COR-L47 (cell line): ENCODE measurements at places on chromosomes 6 and 20.

DNA sequence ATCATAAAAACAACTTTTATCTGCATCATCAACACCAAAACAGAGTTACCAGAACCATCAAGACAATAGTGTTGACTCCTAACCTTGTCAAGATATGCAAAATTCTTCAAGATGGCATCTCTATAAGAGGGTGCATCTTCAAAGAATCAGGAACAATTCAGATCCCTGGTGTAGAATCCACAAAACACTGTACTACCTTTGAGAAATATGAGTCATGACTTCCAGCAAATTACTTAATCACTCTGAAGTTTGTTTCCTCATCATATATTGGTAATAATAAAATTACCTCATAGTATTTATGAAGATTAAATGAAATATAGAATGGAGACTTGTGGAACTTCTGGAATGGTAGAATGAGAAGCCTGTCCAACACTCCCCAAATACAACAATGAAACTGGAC is 221.3 kb upstream of the SUPT3H start:
- no peak for DNase-seq

GRCh38 chr6:157684620-157685299 is 138.3 kb upstream of the SNX9 start:
- DNase-seq, result no peak

GRCh38 chr6:109671733-109672132 is 19.3 kb downstream of the AK9 start:
- DNase-seq, result no peak

DNA sequence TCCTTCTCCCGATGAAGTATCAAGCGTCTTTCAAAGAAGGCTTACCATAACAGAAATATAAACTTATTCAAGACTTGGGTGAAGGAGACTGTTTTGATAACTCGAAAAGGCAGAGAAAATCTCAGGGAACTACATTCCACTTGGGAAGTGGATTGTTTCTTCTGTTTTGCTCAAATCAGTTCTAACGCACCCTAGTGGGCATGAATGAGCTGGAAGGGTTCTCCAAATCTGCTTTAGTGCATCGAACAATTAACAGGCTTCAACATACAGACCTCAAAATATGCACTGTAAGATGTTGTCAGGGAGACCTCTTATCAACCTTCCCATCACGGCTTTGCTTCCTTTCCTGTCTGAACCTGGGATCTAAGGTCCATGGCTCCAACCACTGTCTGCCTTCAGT is 392.5 kb downstream of the CD83 start:
- no peak for DNase-seq

DNA sequence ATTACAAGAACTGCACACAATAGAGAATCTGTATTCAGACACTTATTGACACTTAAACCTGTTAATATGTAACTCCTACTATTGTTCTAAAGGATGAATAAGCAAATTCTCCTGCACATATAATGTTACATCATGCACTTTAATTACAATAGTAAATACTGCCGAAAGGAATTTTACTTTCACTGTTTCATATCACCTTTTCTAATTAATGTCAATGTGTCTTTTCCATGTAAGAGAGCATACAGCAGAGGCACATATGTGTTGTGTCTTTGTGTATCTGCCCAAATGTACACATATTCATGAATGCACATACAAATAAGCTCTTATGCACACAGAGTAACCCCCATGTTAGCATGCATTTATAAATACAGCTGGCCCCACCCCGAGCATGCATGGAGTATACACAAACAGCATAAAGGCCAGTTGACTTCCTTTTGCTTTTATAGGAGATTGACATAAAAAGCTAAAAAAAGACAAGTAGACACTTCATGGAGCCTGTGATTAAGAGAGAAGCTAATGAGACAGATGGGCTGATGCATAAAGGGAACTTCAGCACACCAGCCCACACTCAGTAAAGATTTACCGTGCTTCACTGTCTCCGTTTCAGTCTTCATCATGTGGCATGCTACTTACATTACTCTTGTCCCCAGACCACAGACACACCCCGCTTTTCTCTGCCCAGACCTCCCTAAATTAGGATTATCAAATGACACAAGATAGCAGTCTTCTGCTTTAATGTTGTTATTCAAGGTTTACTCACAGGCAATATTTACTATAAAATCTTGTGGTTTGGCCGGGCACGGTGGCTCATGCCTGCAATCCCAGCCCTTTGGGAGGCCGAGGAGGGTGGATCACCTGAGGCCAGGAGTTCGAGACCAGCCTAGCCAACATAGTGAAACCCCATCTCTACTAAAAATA is 184.6 kb downstream of the ATXN1 start:
- DNase-seq, result no peak

DNA sequence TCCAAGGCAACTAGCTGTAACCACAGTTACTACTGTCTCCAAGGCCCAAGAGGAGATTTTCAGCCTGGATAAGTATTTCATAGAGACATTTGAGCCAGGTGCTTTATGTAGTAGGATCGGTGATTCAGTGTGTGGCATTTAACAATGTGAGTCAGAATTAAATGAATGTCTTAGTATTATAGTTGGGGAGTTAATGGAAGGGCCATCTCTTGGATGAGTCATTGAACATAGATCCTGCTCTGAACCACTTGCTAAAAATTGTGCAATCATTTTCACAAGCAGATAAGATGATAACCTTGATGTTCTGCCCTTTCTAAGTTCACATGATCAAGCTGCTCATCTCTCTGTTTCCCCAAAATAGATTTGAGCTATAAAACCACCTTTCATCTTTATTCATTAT is 668.9 kb upstream of the CITED2 start:
- DNase-seq, result no peak

- no peak for DNase-seq
These were observed 95.5 kb downstream of the SNAP91 start for GRCh38 chr6:83613378-83613777.

GRCh38 chr6:12892151-12892550 is 175.6 kb downstream of the PHACTR1 start:
- DNase-seq, result no peak

DNA sequence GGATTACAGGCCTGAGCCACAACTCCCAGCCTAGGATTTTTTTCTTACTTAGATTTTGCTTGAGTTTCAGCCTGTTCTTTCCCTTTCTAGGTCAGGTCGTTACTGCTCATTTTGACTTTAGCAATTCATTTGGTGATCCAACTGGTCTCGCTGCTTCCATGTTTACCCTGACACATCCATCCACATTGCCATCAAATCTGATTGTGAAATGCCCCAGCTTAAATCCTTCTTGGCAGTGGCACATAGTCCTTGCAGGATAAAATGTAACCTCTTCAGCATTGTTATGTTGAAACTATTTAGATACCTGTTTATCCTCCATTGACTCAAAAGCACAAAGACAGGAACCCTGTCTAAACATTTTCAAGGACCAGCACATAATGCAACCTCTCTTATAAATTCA is 77.2 kb downstream of the DNAH8 start:
- no peak for DNase-seq

GRCh38 chr20:24497851-24498250 is 28.4 kb downstream of the SYNDIG1 start:
- peak; percentile 89 for DNase-seq

GRCh38 chr20:24970754-24971153 is 21.7 kb downstream of the CST7 start:
- DNase-seq, result no peak

DNA sequence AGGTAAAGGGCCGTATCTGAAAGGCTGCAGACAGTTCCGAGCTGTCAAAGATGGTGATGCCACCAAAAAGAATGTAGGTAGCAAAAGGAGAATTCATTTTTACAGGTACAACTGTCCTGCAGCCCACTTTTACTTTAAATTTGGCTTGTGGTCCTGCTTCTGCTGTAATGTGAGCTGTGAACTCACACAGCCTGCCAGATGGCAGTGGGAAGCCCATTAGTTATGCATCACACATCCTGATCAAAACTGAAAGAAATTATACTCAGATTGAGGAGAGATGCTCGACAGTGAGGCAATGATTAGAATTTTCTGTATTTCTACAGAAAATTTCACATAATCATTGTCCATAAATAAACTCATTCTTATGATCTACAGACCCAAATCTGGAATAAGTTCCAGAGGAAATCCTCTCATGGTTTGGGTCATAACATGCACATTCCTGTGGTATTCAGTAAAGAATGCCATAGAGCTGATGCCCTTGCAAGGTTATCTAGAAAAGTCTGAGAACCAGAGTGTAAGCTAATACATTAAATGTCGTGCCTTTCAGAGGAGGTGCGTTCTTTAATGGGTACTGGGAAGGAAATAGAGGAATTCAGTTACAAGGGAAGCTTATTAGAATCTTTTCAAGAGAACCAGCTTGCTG is 23.9 kb upstream of the E2F3 start:
- DNase-seq, result no peak

DNA sequence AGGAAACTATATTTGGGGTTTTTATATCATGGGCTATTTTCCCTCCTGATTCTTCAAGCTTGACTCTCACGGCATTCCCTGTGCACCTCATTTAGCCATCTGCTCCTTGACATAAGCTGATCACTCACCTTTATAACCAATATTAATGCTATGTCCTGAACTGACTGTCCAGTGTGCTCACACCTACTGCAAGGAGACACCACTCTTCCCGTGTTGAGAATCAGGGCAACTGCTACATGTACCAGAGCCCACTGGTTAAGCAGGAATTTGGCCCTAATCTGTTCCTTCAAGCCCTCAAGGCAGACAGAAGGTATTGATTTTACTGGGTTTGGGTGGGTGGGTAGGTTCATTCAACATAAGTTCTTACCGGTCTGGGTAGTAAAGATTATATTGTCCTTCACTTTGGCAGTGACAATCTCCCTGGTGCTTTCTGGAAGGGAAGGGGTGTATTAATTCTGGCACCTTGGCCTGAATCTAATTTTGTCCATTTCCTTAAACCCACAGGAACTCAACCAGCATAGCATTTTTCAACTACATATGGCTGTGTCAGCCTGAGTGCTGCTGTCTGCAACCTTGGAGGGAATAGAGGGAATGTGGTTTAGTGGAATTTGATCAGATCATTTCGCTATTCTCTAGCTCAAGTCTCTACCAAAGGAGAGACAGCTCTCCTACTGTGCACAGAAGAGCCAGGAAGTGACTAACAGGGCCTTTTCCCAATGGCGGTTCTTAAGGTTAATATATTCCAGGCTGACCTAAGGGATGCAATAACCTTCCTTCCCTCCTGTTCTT is 293.2 kb downstream of the BTBD9 start:
- no peak for DNase-seq

DNA sequence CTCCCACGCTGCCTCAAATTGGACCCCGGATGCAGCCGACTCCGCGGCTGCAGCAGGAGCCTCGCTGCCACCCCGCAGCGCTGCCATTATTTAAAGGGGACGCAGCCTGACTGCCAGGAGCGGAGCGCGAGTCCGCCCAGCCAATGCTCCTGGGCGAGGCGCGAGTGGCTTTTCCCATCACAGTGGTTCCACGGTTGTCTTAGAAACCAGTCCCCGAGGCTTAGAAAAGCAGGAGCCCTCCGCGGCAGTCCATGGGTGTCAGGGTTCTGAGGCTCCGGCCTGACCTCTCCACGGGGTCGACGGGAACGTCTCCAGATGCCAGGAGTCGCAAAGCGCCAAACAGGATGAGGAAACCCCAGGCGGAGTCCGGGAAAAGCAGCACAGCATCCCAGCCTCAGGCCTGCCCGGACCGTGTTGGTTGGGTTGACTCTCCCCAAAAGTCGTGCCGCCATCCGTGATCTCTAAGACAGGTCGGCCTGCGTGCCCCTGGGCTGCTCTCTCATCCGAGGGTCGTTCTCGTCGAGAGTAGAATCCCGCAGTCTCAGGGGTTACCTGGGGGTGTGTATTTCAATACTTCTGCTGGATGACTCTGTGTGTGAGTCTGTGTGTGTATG is 975.8 kb upstream of the DEFB115 start:
- no peak for DNase-seq

- DNase-seq, result no peak
These were observed 4.9 kb downstream of the TBXT start for GRCh38 chr6:166162599-166163342.

- no peak for DNase-seq
These were observed 55.0 kb upstream of the PLCB1 start for GRCh38 chr20:8077137-8077466.

- no peak for DNase-seq
These were observed 128.8 kb downstream of the EDN1 start for GRCh38 chr6:12418946-12419345.

- no peak for DNase-seq
These were observed 154.9 kb upstream of the GJE1 start for GRCh38 chr6:141977782-141978181.

DNA sequence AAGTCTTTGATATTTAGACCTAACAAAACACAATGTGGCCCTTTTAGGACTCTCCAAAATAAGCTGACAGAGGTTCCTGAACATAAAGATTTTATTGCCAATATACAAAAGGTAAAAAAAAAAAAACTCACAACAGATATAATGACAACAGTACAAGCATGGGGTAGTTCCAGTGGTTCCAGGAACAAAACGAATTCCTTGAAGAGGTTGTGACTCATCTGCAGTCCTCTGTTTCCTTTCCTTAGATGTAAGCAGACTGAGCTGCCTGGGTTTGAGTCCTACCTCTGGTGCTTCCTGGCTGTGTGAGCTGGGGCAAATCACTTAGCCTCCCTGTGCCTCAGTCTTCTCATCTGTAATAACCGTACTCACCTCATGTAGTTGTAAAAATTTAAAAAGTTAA is 13.3 kb upstream of the CTAGE9 start:
- DNase-seq, result no peak

DNA sequence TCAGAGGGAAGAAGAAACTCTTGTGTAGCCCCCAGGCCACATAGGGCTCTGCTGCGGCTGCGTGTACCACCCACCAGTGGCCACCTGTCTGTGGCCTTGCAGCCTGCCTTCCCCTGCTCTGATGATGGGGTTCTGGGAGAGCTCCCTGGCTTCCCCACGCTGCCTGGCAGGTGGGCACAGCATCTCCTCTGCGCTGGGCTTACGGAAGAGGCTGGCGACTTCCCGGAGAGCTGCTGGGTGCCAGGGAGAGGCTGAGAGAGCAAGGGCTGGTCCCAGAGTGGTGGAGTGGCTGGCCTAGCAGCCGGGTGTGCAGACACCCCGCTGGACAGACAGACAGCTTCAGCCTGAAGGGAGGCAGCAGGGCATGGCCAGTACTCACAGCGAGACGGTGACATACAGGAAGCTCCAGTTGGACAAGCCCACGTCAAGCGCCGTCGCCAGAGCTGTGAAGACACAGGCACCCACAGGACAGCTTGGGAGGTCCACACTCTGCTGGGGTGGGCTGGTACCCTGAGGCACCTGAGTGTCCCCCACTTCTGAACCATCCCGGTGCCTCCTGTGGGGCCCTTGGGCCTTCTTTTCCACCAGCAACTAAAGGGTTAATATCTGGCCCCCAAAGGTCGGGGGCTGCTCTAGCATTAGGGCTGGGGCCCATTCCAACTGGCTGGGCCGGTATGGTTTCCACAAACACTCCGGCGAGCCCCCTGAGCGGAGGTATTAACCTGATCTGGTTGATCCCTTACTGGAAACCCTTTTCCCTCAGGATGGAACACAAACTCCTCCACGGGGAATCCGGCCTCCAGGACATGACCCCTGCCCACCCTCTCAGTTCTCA is 48.1 kb upstream of the CDH22 start:
- DNase-seq, result no peak

- no peak for DNase-seq
These were observed 381.1 kb downstream of the TFAP2B start for GRCh38 chr6:51199733-51200260.
